ENCODE measurements at places on chromosomes 5 and 9.

GRCh38 chr5:179906795-179907555 lies 722 bp downstream of the TBC1D9B start:
- DNase-seq, result no peak

- no peak for DNase-seq
These were observed 60.6 kb downstream of the ENTREP1 start for GRCh38 chr9:69385581-69386033.

- no peak for DNase-seq
These were observed 507.8 kb downstream of the MAT2B start for GRCh38 chr5:164013077-164013670.

- DNase-seq, result no peak
These were observed 8.2 kb downstream of the ADGRD2 start for GRCh38 chr9:124458441-124458840.

DNA sequence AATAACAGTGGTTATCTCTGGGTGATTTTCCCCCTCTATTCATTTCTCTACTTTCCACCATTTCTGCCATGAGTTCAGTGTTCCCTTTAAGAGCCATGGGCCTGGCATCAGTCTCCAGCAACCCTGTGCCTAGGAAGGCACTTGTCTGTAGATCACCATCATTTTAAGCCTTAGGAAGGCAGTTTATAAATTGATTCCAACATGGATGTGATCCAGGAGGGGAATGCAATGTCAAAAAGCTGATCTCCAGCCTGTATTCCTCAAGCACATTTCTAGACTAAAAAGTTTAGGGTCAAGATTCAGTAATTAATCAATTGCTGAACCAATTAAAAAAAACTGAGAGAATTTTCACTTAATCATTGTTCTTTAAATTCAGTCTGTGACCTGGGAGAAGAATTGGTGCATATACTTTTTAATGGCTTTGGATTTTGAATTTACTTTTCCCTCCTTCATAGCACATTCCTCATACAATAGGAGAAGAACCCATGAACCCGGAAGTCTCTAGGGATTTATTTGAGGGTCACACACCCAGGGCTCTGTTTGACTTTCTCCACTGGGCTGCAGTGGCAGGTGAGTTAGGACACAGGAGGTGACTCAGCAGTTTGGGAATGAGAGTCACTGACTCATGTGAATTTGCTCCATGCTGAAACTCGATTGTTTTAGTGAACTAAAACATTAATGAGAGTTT lies 6.1 kb upstream of the ERMP1 start:
- DNase-seq, result no peak

GRCh38 chr5:121695307-121695706 lies 156.4 kb upstream of the FTMT start:
- no peak for DNase-seq

DNA sequence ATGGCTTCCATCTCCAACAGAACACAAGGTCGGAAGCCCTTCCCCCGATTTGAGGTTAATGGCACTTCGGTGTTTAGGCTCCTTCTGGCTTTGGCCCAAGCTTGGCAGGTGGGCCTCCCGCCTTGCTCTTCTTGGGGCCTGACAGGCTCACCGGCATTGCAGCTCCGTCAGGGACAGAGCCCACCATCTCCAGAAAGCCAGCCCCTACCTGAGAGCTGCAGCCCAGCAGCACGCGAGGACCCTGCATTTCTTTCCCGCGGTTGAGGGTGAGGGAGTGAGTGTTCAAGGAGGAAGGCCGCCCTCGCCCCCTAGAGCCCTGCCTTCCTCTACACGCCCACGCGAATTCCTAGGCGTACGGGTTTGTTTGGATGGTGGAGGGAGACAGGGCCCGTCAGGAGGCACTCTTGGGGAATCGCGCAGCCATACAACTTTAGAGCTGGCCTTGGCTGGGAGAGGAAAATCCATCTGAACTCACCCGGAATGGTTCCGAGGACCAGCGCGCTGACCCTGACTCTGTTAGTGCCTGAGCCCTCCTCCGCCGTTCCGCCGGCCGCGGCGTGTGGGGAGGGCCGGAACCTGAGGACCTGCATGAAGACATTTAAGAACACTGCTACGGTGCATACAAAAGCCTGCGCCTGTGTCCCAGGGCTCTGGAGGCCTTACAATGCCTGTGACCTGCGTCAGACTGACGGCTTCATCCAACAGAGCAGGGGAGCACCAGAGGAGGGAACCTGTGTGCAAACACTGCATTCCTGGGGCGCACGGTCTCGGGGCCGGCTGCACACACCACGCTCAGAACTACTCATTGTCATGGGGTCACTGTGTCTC lies 73.8 kb downstream of the MRPL36 start:
- no peak for DNase-seq

GRCh38 chr5:932628-933250 lies 40.1 kb downstream of the TRIP13 start:
- DNase-seq, result no peak

- no peak for DNase-seq
These were observed 86.4 kb downstream of the NR3C1 start for GRCh38 chr5:143316844-143317631.

- no peak for DNase-seq
These were observed 2.0 kb upstream of the RICTOR start for GRCh38 chr5:39076101-39076756.

All from stimulated activated CD8-positive, alpha-beta memory T cell treated with anti-CD3 and anti-CD28 coated beads, Interleukin-4, amount 100 ng/mL, for 1 hour (primary cell).